ENCODE measurements at places on chromosomes 7 and 10.

DNA sequence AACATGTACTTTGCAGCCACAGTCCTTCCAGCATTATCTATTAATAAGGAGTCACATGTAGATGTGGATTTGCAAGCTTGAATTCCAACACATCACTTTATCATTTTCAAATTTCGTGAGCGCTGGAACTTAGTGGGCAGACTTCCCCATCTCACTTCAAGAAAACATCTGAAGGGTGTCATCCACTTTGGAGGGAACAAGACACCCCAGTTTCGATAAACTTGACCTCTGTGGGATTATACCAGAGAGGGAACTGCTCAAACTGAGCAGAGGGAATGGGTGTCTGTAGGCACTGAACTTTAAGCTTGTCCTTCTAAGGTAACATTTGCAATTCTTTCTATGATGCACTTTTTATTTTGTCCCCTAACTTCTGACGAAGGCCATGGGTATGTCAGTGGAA lies 27.5 kb downstream of the ADRB1 start:
- no peak for DNase-seq

DNA sequence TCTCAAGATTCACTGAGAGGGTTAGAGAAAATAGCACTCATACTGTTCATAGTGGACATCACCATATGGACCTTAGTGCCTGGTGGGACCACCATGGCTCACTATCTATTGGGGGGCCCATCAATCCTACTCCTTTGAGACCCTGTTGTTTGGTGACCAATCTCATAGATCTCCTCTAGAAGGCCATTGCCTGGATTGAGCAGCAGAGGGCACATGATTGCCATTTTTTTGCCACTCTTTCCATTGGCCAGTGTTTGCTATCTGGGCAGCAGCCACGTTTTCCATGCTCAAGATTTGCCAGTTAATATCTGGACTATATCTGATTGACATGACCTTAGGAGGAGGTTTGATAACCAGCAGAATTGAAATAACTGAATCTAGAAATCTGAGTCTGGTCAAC lies 244.5 kb downstream of the ITGB1 start:
- no peak for DNase-seq

- DNase-seq: no peak
Measured at GRCh38 chr10:25531457-25532061, 356.8 kb downstream of the GPR158 start.

DNA sequence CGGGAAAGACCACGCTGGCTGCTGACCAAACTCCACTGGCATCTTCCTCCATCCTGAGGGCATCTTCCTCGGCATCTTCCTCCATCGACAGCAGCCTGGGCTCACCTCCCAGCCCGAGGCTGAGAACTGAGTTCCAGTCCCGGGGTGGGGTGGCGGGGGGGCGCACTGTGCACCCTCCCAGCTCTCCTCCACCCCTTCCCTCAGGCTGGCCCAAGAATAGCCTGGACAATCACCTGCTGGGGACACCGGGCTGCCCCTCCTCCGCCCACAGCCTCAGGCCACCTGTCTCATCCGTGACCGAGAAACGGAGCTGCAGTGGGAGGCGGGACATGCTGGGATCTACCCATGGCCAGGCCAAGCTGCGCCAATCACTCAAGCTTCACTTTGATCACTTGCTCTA lies 37.2 kb downstream of the DIP2C start:
- DNase-seq: no peak

DNA sequence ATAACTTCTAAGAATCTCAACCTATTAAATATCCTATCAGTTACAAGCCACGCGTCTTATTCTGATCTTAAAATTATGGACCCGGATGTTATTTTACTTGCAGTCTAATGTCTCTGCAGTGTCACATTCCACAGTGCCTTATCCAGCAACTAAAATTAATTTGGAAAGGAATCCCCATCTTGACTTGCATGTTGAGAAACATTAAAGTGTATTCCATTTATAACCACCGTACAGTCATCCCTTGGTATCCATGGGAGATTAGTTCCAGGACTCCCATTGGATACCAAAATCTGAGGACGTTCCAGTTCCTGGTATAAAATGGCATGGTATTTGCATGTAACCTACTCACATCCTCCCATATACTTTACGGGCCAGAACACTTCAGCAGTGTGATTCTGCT lies 194.7 kb downstream of the ARHGAP21 start:
- DNase-seq: no peak

DNA sequence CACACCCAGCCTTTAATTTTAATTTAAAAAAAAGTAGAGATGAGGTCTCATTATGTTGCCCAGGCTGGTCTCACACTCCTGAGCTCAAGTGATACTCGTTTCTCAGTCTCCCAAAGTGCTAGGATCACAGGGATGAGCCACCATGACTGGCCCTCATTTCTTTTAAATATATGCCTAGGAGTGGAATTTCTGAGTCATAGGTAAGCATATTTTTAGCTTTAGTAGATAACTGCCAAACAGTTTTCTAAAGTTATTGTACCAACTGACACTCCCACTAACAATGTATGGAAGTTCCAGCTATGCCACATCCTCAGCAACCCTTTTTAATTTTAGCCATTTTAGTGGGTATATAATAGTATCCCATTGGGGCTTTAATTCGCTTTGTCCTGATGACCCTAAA lies 13.8 kb upstream of the PPIF start:
- no peak for DNase-seq

- DNase-seq: no peak
Measured at GRCh38 chr10:20995123-20995987, 98.2 kb upstream of the NEBL start.

DNA sequence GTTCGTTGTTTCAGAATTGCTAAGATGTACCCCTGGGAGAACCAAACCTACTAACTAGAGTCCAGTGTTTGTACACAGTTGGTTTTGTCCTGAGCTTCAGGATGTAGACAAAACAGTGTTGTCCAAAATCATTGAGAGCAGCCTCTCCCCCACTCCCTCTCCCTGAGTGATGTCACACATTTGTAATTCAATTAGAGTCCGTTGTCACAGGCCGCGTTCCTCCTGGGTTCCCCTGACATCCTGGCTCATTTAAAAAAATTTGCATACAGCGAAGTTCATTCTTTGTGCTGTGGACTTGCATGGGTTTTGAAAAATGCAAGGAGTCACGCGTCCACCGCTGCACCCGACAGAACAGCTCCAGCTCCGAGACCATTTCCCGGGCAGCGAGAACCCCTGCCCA lies 10.3 kb downstream of the GRIFIN start:
- no peak for DNase-seq

DNA sequence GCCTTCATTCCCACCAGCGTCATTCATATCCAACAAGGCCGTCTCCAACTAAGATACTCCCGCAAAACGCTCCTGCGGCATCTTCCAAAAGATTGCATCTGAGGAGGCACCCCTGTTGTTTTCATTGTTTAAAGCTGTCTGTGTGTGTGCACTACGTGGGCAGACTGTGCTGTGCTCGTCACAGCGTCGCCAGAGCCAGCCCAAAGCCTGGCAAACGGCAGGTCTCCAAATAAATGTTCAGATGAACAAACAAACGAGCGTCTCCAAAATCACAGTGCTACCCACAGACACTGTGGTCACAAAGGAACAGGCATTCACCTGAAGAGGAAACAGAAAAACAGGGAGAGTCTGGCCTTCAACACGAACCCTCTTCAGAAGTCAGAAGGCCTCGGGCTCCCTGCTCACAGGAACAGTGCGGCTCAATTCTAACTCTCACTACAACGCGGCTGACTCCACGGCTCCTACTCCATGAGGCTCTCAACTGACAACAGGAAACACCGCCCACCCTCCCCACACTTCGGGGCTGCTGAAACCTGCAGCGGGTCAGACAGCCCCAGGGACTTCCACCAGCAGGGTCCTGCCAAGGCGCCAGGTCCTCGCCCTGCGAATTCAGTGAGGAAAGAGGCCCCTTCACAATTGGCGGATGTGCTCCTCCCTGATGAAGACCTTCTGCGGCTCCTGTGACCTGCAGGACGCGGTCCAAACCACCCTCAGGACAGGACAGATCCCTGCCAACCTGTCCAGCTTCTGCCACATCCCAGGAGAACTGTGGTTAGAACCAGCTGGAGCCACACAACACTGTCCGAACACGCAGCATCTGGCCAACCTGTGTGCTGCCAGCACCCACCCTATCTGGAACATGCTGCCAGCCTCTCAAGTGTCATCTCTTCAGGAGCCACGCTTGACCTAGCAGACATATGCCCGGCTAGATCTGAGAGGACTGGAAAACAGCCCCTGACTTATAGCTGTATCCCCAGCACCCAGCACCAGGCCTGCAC lies 36.1 kb downstream of the MAD1L1 start:
- DNase-seq: no peak

GRCh38 chr10:125840955-125841354 lies 17.6 kb downstream of the BCCIP start:
- DNase-seq: no peak

- no peak for DNase-seq
Measured at GRCh38 chr10:122376364-122376961, 2.0 kb downstream of the PLEKHA1 start.

DNA sequence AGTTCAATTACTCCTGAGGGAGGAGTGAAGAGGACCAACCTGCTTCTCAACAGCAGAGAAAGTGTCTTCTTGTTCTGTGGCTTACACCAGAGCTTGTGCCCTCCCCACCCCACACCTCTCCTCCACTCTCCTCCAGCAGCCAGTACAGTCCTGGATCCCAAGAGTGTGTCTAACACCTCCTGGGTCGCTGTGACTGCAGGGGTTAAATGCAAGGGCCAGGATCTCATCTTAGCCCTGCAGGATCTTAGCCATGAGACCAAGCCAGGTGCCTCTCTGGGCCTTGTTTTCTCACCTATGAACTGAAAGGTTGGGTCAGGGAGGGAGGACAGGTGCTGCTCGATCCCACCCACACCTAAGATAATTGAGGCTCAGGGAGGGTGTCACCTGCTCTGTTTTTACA lies 34.5 kb upstream of the MSRB2 start:
- no peak for DNase-seq

- DNase-seq: no peak
Measured at GRCh38 chr7:50653981-50654425, 88.8 kb upstream of the DDC start.

- DNase-seq: no peak
Measured at GRCh38 chr10:133529576-133529946, 2.4 kb downstream of the CYP2E1 start.

DNA sequence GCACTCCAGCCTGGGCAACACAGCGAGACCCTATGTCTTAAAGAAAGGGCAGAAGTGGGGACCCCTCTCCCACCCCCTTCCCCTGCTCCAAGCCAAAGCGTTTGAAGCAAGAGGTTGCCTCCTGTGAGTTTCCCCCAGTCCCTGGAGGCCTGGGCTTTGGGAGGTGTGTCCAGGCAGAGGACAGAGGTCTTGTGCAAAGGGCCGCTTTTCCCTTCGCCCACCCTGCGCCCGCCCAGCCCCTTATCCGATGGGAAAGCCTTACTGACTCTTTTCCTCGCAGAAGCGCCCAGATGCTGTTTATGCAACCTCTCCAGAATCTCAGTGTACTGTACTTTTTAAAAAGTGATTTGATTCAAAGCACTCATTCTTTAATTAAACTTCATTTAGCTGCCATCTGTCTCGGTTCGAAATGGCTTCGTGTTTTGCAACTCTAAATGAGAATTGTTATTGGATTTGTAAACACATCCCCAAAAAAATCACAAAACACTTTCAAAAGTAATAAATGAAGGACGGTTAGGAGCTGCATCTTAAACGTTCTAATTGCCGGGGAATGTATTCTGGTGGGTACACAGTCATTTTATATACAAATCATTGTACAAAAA lies 50.5 kb upstream of the GTF2I start:
- DNase-seq: no peak

DNA sequence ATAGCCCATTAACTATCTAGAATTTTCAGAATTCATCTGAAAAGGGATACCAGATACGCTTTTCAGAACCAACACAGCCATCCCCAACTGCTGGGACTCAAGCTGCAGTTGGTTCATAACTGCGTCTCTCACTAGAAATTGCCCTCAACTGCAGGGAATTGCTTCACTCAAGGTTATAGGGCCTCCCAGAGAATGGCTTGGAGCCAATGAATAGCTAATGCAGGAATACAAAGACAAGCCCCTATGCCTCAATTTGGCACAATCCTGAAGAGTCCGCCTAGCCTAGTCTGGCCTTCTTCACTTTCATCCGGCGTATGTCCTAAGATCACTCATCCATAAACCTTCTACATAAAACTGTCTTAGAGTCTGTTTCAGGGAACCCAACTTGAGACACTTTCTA lies 164.0 kb downstream of the SKAP2 start:
- no peak for DNase-seq

DNA sequence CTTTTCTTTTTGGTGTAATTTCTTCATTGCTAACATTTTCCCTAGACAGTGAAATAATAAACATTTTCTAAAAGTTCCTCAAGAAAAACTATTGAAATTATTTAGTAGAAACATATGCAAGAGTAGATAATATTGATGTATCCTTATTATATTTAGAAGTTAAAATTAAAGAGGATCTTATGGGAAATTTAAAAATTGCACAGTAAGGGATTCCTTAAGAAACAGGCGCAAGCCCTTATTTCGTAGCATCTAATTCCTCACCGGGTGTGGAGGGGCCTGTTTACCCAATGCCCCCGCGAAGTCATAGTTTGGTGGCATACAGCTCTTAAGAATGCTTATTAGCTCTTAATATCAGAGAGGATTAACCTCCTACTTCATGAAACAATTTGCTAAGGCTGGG lies 467.1 kb downstream of the DNAJB6 start:
- DNase-seq: no peak

DNA sequence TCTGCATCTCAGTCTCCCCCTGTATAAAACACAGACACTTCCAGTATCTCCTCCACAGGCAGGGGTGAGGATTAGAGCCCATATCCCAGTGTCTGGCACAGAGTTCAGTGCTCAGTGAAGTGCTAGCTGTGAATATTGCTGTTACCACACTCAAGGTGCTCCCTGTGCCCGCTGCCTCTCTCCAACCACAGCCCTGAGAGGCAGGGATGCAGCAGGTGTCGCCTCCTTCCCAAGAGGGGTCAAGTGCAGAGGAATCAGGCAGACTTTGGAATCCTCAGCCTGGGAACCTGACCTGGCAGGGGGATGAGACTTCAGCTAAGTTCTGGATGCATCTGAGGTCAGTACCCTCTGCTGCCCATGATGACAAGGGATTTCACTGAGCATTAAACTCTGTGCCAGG lies 163.1 kb downstream of the GFRA1 start:
- no peak for DNase-seq

GRCh38 chr10:48799341-48800006 lies 114.8 kb downstream of the WDFY4 start:
- DNase-seq: no peak

DNA sequence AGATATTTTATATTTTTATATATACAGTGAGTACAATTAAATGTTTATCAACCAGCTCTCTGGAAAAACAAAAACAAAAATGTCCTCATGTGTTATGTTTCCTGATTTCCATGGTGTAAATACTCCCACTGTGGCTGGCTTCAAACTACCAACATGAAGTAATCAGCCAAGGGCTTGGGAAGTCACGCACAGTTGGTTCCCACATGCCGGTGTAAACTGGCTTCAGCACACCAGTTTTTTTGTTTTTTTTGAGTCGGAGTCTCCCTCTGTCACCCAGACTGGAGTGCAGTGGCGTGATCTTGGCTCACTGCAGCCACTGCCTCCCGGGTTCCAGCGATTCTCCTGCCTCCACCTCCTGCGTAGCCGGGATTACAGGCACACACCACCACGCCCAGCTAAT lies 11.8 kb downstream of the OSBPL3 start:
- DNase-seq: no peak

All from activated T-cell treated with anti-CD3 and anti-CD28 coated beads for 24 hours (primary cell).